ENCODE measurements at places on chromosomes 7 and 10. TPM values are rescaled to one million over a fixed set of nuclear protein-coding genes. Genes with fewer than 3 reads are reported as not detected.
A peak's percentile ranks its signal among the peaks of the same experiment; 100 is the strongest.

DNA sequence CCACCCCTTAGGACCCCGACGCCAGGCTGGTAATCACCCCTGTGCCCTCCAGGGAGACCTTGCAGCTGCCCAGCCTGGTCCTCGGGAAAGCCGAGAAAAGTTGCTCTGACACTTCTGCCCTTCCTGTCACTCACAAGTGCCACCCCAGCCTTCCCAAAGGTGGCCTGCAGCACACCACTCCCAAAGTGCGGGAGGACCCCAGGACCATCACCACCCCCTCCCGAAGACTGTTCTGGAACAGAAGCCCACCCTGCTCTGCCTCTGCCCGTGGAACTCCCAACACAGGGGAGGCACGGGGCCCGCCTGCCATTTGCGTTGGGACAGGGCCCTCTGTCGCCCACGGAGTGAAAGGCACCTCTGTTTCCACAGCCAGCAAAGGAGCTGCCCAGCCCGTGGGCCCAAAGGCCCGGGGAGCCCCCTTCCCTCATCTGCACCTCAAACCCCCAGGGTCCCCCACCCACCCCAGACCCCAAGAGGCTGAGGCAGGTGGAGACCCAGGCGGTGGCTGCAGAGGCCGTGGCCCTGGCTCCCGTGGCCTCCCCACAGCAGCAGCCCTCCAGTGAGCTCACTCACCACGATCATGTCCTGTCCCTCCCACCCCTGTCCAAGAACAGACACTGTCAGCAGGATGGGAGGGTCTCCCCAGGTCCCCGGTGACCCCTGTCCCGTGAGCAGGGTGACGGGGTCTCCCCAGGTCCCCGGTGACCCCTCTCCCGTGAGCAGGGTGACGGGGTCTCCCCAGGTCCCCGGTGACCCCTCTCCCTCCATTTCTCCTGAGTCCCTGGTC, 47.8 kb upstream of the PPP2R2D start:
- no peaks in the 10 kb centered on the region for H3K36me3 ChIP-seq
- H3K27me3 ChIP-seq, result no peaks in the 10 kb centered on the region
- no peaks in the 10 kb centered on the region for H3K4me1 ChIP-seq
- no peak overlapping the region for H3K27ac ChIP-seq
- DNase-seq, result no peak
- H3K4me3 ChIP-seq, result no peak overlapping the region

GRCh38 chr10:34723750-34724149, 91.3 kb downstream of the PARD3 start:
- DNase-seq, result peak; percentile 42
- no peak overlapping the region for H3K4me3 ChIP-seq
- H3K27me3 ChIP-seq, result no peaks in the 10 kb centered on the region
- H3K27ac ChIP-seq, result no peak overlapping the region
- no peaks in the 10 kb centered on the region for H3K36me3 ChIP-seq

DNA sequence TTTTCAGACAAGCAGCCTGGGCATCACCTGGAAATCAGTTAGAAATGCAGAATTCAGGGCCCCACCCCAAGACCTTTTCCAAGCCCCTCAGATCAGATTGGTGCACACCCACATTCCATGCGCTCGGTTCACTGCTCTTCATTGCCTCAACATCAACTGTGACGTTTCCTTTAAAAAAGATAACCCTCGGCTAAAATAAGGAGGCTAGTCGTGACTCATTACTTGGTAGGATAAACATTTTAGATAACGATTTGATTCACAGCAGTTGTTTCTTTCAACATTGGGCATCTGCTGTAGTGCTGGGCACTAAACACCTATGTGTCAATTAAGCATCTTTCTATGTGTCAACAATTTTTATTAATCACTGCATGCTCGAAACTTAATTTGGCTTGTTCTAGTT, 191.1 kb upstream of the LRGUK start:
- no peaks in the 10 kb centered on the region for H3K36me3 ChIP-seq

GRCh38 chr10:119608316-119609155, 11.8 kb upstream of the TIAL1 start:
- H3K27ac ChIP-seq, result no peak overlapping the region
- H3K4me1 ChIP-seq, result no peaks in the 10 kb centered on the region
- DNase-seq, result peak; percentile 8

GRCh38 chr7:80231707-80232106, 97.1 kb downstream of the GNAI1 start:
- peak; percentile 31 for DNase-seq
- H3K27ac ChIP-seq, result no peak overlapping the region
- H3K4me1 ChIP-seq, result peaks cover 4% of the 10 kb centered on the region
- H3K36me3 ChIP-seq, result no peaks in the 10 kb centered on the region

Gene TMEM139
- total RNA-seq, result not detected

GRCh38 chr7:127628445-127628844, 10.5 kb upstream of the PAX4 start:
- H3K27me3 ChIP-seq, result peaks cover 12% of the 10 kb centered on the region
- H3K36me3 ChIP-seq, result no peaks in the 10 kb centered on the region
- no peak overlapping the region for H3K4me3 ChIP-seq
- no peak overlapping the region for H3K27ac ChIP-seq

Gene MTPN
- total RNA-seq, result 183 TPM

DNA sequence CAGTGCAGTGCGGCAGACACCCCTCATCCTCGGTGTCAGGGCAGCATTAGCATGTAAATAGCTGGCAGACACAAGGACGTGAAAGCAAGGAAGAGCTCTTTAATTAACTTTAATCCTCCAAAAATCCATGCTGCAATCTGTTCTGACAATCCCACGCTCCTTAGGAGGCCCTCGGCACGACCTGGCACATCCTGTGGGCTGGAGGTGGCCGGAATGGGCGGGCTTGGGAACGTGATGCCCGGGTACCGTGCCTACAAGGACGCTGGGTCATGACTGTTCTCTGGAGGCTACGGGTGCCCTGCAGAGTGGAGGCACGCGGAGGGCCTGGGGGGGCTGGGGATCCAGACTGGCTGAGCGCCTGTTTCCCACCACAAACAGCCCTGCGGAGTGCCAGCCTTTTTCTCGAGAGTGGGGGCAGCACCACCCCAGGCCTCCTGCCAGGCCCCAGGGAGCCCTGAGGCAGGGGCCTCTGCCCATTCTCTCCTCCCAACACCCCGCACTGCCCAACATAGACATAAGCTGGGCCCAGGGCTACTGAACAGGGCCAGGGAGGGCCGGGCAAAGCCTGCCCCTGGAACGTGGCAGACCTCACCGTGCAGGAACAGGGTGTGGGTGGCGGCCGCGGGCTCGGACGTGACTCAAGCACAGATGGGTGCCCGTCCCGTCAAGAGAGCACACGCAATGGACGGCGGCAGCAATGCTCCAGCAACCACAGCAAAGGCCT, 189.3 kb downstream of the MAD1L1 start:
- H3K27ac ChIP-seq, result no peak overlapping the region
- DNase-seq, result no peak
- H3K27me3 ChIP-seq, result no peaks in the 10 kb centered on the region
- H3K4me1 ChIP-seq, result no peaks in the 10 kb centered on the region
- no peaks in the 10 kb centered on the region for H3K36me3 ChIP-seq
- H3K4me3 ChIP-seq, result no peak overlapping the region

Gene CELF2
- total RNA-seq, result 65.0 TPM

DNA sequence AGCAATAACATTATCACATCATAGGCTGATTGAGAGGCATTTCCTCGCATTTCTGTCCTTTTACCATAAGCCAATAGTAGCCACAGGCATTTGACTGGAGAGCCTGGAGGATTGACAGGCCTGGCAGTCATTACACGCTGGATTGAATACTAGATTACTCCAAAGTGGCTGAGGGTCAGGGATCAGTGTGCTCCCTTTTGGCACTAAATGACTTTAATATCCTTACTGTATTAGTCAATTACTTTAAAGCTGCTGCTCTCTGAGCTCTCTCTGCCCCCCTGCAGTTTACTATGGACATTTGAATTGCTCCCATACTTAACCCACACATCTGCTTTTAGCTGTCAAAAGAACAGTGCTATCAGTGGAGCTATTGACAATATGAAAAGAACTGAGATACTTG, 302.0 kb downstream of the TFEC start:
- no peak for DNase-seq
- no peak overlapping the region for H3K27ac ChIP-seq
- no peak overlapping the region for H3K4me3 ChIP-seq
- H3K27me3 ChIP-seq, result no peaks in the 10 kb centered on the region
- no peaks in the 10 kb centered on the region for H3K4me1 ChIP-seq
- H3K36me3 ChIP-seq, result no peaks in the 10 kb centered on the region

DNA sequence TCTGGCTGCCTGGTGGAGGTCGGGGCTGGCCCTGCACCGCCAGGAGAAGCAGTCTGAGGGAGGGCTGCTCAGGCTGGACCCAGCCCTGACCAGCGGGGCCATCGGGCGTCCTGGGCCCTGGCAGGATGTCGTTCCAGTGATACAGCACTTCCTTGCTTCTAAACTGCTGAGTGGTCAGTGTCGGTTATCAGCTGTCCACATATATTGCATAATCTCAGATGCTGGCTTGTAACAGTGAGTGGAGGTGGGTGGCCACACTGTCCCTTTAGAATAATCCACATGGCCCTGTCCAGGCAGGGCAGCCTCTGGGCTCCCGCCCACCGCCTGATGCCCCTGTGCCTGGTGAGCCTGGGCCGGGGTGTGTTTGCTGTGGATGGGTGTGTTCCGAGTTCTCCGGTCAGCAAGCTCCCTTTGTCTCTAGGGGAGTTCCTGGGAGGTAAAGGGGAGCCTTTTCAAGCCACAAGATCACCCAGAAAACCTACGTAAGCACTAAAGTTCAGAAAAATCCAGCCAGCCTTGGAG, 86.1 kb downstream of the LHPP start:
- no peaks in the 10 kb centered on the region for H3K36me3 ChIP-seq
- H3K4me3 ChIP-seq, result no peak overlapping the region

DNA sequence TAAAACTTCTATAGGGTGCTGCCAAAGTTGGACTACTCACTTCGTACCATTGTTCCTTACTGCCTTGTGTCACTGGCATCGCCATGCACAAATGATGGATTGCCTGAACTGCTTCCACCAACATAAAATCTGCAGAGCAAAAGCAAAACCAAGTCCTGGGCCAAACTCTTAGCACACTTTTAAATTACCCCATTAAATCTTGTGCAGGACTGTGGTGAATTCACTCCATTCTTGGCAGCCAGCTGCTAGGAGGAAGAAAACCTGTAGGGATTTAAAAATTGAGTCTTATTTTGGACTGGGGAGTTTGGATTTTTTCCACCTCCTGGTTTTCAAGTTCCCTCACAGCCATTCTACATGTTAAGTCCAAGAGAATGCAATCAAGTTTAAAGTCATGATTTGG, 646.9 kb downstream of the SORCS3 start:
- H3K36me3 ChIP-seq, result no peaks in the 10 kb centered on the region
- no peaks in the 10 kb centered on the region for H3K4me1 ChIP-seq
- H3K4me3 ChIP-seq, result no peak overlapping the region
- no peaks in the 10 kb centered on the region for H3K27me3 ChIP-seq
- H3K27ac ChIP-seq, result no peak overlapping the region

- no peak for DNase-seq
- no peaks in the 10 kb centered on the region for H3K27me3 ChIP-seq
- H3K4me1 ChIP-seq, result peaks cover 17% of the 10 kb centered on the region
- H3K36me3 ChIP-seq, result no peaks in the 10 kb centered on the region
- H3K27ac ChIP-seq, result no peak overlapping the region
- no peak overlapping the region for H3K4me3 ChIP-seq
Measured at GRCh38 chr7:94188350-94188749, 184.2 kb upstream of the BET1 start.

- no peak overlapping the region for H3K27ac ChIP-seq
- no peaks in the 10 kb centered on the region for H3K4me1 ChIP-seq
- H3K36me3 ChIP-seq, result no peaks in the 10 kb centered on the region
- H3K4me3 ChIP-seq, result no peak overlapping the region
- DNase-seq, result no peak
Measured at GRCh38 chr7:85090143-85090542, 96.7 kb downstream of the SEMA3D start.

DNA sequence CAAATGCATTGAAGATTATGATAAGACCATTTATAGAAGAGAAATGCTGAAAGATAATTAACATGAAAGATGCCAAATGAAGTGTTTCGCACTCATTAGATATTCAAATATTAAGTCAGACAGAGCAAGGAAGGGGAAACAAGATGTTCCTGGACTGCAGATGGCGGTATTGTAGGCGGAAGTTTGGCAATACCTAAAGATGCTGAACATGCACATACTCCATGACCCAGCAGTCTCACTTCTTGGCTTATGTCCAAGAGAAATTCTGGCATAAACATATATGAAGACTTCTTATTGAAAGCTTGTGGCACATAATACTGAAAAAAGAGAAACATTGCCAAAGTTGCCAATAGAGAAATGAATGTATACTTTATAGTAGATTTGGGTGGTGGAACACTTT, 325.4 kb upstream of the SEMA3C start:
- no peaks in the 10 kb centered on the region for H3K36me3 ChIP-seq
- H3K4me3 ChIP-seq, result no peak overlapping the region
- H3K27me3 ChIP-seq, result no peaks in the 10 kb centered on the region
- no peak for DNase-seq

Gene ANKRD16
- total RNA-seq, result 4.9 TPM

DNA sequence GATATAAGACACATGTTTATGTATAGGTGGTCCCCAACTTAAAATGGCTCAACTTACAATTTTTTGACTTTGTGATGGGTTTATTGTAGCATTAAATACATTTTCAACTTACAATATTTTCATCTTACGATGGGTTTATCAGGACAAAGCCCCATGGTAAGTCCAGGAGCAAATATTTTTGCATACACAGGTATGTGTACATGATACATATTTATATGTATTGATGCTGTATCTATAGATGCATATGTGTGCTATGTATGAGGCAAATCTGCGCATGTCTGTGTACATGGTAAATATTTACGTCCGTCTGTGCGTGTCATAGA, 664 bp upstream of the UBE3C start:
- no peak for DNase-seq
- H3K4me3 ChIP-seq, result peak overlapping the region; percentile 55
- H3K4me1 ChIP-seq, result peaks cover 11% of the 10 kb centered on the region
- H3K27ac ChIP-seq, result peak overlapping the region; percentile 74
- no peaks in the 10 kb centered on the region for H3K36me3 ChIP-seq

- no peak for DNase-seq
- no peaks in the 10 kb centered on the region for H3K4me1 ChIP-seq
- H3K36me3 ChIP-seq, result no peaks in the 10 kb centered on the region
- H3K27ac ChIP-seq, result no peak overlapping the region
- no peaks in the 10 kb centered on the region for H3K27me3 ChIP-seq
Measured at GRCh38 chr7:86158111-86158510, 485.6 kb upstream of the GRM3 start.

DNA sequence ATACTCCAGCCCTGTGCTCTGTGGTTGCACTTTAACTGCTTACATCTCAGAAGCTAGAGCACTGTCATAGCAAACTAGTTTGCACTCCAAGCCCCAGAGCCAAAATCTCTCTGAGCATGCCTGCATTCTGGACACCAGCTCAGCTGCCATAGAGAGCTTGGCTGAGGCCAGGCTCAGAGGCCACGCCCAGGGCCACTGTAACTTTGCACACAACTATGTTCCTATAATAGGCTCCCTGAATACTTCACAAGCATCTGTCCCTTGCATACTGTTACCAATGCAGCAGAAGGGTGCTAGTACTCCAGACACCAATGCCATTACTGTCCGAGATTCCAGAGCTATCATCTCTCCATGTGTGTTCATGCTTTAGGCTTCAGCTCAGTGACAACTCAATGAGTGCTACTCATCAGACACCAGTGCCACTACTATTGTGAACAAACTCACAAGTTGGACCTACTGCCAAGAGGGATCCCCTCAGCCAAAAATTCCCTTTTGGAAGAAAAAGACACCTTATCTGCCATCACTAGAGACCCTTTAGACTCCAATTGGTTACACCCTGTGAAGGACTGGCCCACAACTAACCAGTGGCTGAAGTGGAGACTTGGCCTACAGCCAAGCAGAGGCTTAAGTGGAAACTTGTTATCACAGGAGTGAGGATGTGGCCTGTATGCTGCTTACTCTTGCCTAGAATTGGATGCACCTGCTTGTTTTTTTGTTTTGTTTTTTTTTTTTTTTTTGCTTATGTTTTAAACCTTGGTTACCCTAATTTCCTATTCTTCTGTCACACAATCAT, 211.6 kb upstream of the MAGI2 start:
- no peak overlapping the region for H3K27ac ChIP-seq
- H3K4me3 ChIP-seq, result no peak overlapping the region
- DNase-seq, result no peak
- H3K4me1 ChIP-seq, result no peaks in the 10 kb centered on the region
- no peaks in the 10 kb centered on the region for H3K27me3 ChIP-seq
- H3K36me3 ChIP-seq, result no peaks in the 10 kb centered on the region
